Uterine smooth muscle cell (primary cell): ENCODE measurements at places on chromosomes 4 and X. TPM values are rescaled to one million over a fixed set of nuclear protein-coding genes. Genes with fewer than 3 reads are reported as not detected.

Gene DCUN1D4
- 31.1 and 47.0 TPM in 2 replicates for total RNA-seq

Gene FRMD7
- 0.11 TPM in 1 of 2 replicates, not detected in the other for total RNA-seq

Gene ODAPH
- not detected in 2 replicates for total RNA-seq

Gene AFF2
- 0.22 and 0.37 TPM in 2 replicates for total RNA-seq

Gene SPANXB1
- not detected in 2 replicates for total RNA-seq

Gene TMPRSS11A
- not detected in 2 replicates for total RNA-seq
